Coronary artery (tissue), 2 donors: ENCODE measurements at places on chromosomes 7 and 10.

- DNase-seq: no peak
Measured at GRCh38 chr7:88204525-88205110, 15.2 kb downstream of the SRI start.

DNA sequence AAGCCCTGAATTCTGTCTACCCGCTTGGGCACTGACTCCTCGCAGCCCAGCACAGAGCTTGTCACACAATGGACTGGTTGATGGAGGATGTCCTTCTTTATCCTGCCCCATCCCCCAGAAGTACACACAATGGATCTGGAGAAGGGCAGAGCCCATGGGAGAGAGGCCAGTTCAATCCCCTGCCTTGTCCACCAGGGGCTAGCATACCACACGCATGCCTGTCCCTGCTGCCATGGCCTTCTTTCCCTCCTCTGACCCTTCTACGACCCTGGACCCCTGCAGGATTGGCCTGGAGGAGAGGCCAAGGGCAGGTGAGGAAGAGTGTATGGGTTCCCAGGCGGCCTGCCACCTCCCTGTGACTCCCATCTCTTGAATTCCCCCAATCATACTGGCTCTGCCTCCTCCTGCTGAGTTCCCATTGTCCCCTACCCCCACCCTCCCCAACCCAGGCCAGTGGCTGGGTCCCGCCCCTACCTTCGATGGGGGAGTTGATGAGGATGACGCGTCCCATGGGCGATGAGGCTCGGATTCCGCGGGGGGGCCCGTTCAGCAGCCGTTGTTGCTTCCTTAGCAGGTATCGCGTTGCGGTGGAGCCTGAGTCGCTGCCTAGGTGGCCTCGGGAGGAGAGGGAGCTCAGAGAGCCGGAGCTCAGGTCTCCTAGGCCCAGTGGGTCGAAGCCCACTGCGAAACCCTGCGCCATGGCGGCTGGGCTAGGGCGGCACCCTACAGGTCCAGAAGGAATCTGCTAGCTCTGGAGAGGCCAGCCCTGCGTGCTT lies 1.2 kb downstream of the PDZD7 start:
- no peak for DNase-seq

DNA sequence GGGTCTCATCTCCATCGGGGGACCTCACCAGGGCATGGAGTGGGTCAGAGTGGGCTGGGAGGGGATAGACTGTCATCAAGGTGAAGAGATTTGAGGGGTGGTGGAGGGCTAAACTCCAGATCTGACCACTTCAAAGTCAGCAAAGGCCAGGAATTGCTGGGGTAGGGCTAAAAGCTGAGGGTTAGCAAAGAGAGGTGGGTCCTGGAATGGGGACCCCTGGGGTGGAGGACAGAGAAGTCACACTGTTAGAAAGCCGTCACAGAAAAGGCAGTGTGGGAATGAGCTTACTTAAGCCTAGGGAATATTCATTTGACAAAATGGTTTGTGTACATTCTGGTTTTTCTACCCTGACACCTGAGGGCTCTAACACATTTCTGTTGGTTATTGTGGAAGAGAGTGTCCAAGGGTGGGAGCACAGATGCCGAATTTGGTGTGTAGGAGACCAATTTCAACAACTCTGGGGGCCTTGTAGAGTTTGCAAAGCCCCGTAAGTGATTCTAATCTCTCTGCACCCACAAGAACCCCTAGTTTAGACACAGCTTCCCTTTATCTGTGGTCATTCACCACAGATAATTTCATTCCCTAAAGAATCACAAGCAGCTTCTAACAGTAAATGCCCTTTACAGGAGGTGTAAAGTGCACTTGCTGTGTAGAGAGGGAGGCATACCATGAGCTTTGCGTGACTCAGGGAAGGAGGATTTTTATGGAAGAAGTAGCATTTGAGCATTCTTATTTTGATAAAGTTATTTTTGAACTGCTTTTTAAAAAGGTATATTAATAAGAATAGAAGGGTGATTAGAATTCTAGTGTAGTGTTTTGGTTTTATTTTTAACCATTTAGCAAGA lies 6.4 kb downstream of the FBH1 start:
- no peak for DNase-seq

- no peak for DNase-seq
Measured at GRCh38 chr10:63935705-63936104, 414.5 kb downstream of the REEP3 start.
